ENCODE measurements at places on chromosomes 11 and 22. TPM values are rescaled to one million over a fixed set of nuclear protein-coding genes. Genes with fewer than 3 reads are reported as not detected.

GRAMD1B gene
- total RNA-seq = 2.2 TPM

RASGRP2 gene
- 4.7 TPM for total RNA-seq

LRRC75B gene
- 5.6 TPM for total RNA-seq

RAD9A gene
- total RNA-seq = 11.1 TPM

MLC1 gene
- total RNA-seq = 0.77 TPM

BCO2 gene
- total RNA-seq = 1.2 TPM

PGAP2 gene
- total RNA-seq = 14.4 TPM

SYT13 gene
- 1.8 TPM for total RNA-seq

KRTAP5-7 gene
- total RNA-seq = not detected

SCO2 gene
- 5.4 TPM for total RNA-seq

VSIG10L2 gene
- not detected for total RNA-seq

KCTD17 gene
- 33.0 TPM for total RNA-seq

KCNQ1OT1 gene
- total RNA-seq = 2.7 TPM

HTR3A gene
- total RNA-seq = not detected

CERK gene
- 28.8 TPM for total RNA-seq

DNA sequence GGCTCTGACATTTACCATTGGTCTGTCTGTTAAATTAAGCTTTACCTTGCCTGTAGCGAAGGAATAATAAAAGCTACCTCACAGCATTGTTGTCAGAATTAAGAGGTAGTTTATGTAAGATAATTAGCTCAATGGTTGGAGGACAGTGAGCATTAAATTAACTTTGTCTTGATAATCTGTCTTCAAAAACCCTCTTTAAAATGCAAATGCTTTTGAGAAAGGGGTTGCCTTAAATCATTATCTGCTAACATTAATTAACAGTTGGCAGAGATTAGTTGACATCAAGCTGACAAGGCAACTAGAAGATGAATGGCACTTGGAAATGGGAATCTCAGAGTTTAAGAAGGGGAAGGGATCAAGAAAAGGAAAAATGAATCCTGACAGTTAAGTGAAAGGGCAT, 761.1 kb upstream of the ARHGAP42 start:
- DNase-seq = no peak

GRCh38 chr22:48258811-48259210, 1496.4 kb downstream of the TBC1D22A start:
- no peak for DNase-seq

- DNase-seq = no peak
These were observed 46.3 kb upstream of the SLC22A25 start for GRCh38 chr11:63289658-63290057.

- no peak for DNase-seq
These were observed 1021.4 kb downstream of the BRD1 start for GRCh38 chr22:48806227-48806781.

- DNase-seq = peak; percentile 82
These were observed 5.0 kb upstream of the LRFN4 start for GRCh38 chr11:66851698-66852465.

DNA sequence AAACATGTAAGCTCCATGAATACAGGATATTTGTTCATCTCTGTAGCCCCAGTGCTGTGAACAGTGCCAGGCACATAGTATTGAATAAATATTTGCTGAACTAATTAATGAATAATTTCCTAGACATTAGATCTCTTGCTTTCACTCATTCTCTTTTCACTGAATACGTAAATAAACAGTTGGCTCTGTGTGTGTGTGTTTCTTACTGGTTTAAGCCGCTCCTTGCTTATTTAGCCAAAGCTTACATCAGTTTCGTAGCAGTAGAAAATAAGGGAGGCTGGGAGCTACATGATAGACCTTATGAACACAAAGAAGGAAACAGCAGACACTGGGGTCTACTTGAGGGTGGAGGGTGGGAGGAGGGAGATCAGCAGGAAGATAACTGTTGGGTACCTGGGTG, 17.2 kb downstream of the KREMEN1 start:
- no peak for DNase-seq

DNA sequence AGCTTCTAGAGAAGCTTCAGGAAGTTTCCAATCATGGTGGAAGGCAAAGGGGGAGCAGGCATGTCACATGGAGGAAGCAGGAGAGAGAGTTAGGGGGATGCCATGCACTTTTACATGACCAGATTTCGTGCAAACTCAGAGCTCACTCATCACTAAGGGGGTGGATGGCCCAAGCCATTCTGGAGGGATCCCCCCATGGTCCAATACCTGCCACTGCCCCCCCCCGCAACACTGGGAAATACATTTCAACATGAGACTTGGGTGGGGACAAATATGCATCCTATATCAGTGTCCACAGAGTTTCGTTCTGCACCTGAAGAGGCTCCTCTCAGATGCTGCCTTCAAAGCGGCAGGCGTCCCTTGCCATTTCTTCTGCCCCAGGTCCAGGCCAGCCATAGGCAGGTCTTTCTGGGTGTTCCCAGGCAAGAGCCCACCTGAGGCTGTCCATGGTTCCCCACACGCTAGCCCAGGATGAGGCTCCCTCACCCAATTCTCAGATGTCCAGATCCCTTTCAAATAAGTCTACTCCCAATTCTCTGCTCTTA, 1344.3 kb downstream of the TBC1D22A start:
- no peak for DNase-seq

GRCh38 chr11:133928628-133929059, 28.1 kb downstream of the IGSF9B start:
- no peak for DNase-seq

- no peak for DNase-seq
These were observed 217.1 kb downstream of the CSNK2A3 start for GRCh38 chr11:11135820-11136476.

DNA sequence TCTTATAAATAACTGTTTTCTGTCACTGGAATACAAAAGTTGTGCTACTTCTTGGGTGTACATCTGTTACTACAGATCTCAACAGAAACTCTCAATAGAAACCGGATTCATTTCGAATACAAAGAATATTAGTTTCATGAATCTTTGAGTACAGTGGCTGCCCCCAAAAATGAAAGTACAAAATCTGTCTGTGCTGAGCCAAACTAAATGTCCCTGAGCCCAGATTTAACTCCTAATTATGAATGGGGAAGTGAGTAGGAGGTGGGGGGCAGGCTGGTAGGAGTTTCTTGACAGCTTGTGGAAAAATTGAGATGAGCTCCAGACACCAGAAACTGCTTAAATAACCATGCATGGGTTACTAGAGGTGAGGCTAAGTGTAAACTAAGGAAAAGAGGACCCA, 41.6 kb downstream of the PITPNB start:
- DNase-seq = no peak

GRCh38 chr22:47157093-47157420, 394.6 kb downstream of the TBC1D22A start:
- DNase-seq = no peak

GRCh38 chr11:121067453-121067852, 33.6 kb upstream of the TECTA start:
- DNase-seq = no peak

- DNase-seq = no peak
These were observed 135.7 kb downstream of the NECTIN1 start for GRCh38 chr11:119593346-119593745.

- no peak for DNase-seq
These were observed 37.6 kb upstream of the BIRC3 start for GRCh38 chr11:102279641-102280170.

GRCh38 chr11:113841691-113842090, 33.7 kb downstream of the USP28 start:
- no peak for DNase-seq

GRCh38 chr22:22666307-22667091, 22.1 kb downstream of the GGTLC2 start:
- DNase-seq = no peak

GRCh38 chr22:28923826-28924732, 40.7 kb downstream of the ZNRF3 start:
- peak; percentile 57 for DNase-seq

DNA sequence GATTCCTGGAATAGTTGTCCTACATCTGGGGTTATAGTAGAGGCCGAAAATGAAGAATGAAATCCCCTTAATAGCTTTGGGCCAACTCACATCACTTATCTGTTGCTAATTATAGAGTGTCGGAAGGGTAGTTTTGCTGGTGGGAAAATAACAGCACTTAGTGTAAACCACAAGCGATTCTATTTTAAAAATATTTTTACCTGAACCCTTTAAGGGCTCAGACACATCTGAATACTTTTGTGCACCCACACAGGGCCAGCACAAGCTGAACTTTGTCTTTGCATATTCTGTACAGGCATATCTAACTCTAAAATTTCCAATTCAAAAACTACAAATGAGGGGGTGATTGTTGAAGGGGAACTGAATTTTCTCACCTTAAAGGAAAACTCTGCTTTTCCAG, 27.6 kb downstream of the SLC6A5 start:
- DNase-seq = no peak

DNA sequence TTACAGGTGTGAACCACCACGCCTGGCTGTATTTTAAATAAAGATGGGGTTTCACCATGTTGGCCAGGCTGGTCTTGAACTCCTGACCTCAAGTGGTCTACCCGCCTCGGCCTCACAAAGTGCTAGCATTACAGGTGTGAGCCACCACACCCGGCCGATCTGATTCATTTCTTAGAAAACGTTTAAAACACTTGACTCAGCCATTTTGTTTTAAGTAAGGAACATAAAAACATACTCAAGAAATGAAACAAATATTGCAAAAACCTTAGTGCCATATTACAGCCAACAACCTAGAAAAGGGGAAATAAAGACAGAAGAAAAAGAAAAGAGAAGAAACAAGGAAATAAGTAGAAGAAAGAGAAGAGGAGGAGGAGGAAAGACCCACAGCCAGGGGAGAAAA, 17.4 kb downstream of the LRFN4 start:
- DNase-seq = no peak

DNA sequence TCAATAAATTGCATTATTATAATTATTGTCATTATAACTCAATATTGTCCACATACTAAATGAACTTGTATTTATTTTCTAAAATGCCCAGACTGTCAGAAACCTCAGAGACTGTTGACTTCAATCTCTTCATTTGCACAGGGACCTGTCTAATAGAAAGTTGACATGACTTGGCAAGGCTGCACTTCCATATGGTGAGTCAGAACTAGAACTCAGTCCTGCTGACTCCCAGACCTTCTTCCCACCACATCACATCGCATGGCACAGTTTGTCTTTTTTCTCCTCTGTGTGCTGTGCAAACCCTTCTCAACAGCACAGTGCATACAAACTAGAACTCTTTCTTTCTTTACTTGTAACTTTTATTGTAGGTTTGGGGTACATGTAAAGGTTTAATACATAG, 215.1 kb upstream of the BLID start:
- DNase-seq = no peak

GRCh38 chr11:126414615-126415014, 59.1 kb downstream of the ST3GAL4 start:
- peak; percentile 59 for DNase-seq

DNA sequence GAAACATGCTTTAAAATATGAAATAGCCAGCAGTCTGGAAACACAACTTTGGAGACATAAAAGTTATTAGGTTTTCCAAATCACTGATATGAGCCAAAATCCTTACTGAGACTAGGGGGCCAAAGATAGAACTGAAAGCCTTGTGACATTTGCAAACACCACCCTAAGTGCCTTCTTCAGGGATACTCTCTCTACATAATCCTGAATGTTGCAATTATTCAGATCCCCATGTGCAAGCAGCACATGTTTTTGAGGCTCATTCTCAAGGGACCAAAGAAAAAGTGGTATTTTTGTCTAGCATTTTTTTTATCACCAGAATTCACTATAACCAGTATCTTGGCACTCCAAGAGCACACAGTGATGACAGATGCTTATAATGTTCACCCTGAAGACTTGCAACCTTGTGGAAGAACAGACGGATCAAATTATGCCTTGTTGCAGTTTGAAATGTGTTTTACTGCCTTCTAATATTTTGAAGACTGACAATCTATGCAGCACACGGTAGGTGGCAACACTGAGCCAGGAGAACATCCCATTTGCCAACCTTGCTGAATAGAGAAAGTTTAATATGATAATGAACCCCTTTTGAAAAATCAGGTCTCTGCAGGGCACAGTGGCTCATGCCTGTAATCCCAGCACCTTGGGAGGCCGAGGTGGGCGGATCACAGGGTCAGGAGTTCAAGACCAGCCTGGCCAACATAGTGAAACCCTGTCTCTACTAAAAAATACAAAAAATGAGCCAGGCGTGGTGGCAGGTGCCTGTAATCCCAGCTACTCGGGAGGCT, 78.5 kb downstream of the PLEKHA7 start:
- DNase-seq = no peak

- peak; percentile 77 for DNase-seq
These were observed 15.3 kb downstream of the IL17REL start for GRCh38 chr22:49997251-49997599.

DNA sequence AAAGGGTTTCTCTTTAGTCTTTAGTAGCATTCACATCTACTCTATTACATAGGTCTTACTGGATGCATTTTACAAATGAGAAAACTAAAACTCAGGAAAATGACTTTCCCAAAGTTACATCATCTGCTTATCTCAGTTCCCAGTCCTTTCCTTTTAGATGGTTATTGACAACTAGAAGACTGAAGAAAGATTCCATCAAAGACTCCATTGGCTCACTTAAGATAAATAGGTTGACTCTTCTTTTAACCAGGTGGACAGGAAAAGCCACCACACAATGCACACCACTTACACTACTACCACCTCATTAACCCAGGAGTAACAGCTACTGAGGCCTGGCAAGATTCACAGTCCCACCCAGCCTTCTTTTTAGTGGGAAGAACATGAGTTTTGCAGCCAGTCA, 123.6 kb downstream of the TRIM44 start:
- DNase-seq = no peak

DNA sequence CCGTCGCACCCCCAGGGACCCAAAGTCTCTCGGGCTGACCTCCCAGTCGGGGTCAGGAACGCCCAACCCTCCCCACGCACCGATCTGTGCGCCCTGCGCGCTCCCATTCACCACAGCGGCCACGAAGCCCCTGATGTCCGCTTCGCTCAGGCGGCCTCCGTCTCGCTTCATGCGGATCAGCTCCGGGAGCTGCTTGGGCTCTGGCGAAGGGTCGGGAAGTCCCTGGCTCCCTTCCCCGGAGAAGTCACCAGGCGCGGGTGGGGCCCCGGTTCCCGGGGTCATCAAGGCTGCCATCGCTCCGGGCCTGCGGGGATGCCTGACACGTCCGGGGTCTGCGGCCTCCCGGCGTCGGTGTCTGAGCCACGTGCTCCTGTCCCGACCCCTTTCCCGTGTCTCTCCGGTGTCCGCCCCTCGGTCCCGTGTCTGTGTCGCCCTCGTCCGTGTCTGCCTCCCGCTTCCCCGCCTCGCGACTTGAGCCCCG, 356 bp downstream of the TYMP start:
- DNase-seq = peak; percentile 94

GRCh38 chr11:70694371-70694770, 296.0 kb downstream of the CTTN start:
- no peak for DNase-seq

DNA sequence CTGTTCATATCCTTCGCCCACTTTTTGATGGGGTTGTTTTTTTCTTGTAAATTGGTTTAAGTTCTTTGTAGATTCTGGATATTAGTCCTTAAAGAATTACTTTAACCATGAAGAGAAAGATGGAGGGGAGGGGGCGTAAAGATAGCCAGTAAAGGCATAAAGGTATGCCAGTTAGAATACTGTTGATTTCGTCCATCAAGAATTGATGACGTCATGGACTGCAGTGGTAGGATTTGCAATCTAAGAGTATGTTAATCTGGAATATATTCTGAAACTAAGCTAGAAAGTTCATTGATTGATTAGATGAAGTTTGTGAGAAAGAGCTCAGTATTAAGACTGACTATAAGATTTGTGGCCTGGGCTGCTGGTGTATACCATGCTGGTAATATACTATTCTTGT, 856.1 kb downstream of the NTM start:
- DNase-seq = no peak
